Tibial nerve (tissue), 4 donors: ENCODE measurements at places on chromosomes 6 and 20. TPM values are rescaled to one million over a fixed set of nuclear protein-coding genes. Genes with fewer than 3 reads are reported as not detected.

DNA sequence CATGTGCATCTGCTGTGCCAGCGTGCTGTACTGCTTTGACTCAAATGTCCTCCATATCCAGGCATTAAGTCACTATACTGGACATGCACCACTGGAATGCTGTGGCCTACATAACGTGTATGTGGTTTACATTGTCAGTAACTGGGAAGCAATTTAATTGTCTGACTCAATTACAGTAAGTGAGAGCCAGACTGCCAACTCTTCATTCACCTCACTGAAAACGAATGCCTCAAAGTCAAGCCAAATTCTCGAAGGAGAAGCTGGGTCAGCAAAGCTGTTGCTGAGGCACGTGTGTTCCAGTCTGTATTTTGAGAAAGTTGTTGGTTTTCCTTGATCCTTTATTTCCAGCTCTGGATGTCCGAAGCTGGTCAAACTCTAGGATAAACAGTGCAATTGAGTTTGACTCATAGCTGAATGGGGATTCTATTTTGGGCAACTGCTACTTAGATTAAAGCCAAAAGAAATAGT, 534.3 kb downstream of the COL12A1 start:
- DNase-seq = no peak

EMILIN3 gene
- total RNA-seq = 31.0 TPM

DNA sequence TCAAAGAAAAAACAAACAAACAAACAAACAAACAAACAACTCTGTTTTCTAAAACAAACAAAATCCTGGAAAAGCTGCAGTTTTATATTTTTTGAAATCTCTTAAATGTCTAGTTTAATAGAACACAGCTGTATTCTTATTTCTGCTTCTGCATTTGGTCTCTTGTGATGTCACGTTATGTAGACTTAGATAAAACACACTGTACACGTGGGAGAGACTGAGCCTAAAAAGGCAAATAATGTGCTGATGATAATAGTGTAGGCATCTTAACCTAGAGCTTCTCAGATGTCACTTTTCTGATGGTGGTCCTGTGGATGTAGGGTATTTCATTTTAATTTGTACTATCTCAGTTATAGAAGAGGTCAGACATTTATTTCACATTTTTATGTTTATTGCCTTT, 261.7 kb downstream of the UTRN start:
- DNase-seq = no peak

GRCh38 chr20:7226156-7226555, 458.7 kb downstream of the BMP2 start:
- DNase-seq = no peak

- DNase-seq = no peak
Observed at GRCh38 chr6:169809386-169809785, 58.0 kb downstream of the ERMARD start.

- no peak for DNase-seq
Observed at GRCh38 chr20:45183084-45183483, 8.4 kb downstream of the PI3 start.
